ENCODE measurements at places on chromosomes 5 and 9.

DNA sequence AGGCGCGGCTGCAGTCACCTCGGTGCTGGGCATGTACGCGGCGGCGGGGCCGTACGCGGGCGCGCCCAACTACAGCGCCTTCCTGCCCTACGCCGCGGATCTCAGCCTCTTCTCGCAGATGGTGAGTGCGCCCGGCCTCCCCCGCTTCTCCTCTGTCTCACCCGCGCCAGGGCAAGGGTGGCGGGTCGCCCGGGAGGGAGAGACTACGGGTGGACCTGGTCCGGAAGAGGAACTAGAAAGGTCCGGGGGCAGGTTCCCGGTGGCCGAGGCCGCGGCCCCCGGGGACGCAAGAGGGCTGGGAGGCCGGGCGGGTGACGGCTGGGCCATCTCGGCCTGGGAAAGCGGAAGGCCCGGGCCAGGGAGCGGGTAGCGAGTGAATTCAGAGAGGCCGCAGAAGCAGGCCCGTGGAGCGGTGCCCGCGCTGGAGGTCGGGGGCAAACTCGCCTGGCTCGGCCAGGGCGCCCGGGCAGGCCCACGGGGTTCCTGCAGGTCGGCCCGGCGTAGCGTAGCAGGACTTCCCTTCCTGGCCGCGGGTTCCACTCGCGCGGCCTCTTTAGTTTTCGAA is 711 bp downstream of the IRX1 start:
- DNase-seq, result no peak

DNA sequence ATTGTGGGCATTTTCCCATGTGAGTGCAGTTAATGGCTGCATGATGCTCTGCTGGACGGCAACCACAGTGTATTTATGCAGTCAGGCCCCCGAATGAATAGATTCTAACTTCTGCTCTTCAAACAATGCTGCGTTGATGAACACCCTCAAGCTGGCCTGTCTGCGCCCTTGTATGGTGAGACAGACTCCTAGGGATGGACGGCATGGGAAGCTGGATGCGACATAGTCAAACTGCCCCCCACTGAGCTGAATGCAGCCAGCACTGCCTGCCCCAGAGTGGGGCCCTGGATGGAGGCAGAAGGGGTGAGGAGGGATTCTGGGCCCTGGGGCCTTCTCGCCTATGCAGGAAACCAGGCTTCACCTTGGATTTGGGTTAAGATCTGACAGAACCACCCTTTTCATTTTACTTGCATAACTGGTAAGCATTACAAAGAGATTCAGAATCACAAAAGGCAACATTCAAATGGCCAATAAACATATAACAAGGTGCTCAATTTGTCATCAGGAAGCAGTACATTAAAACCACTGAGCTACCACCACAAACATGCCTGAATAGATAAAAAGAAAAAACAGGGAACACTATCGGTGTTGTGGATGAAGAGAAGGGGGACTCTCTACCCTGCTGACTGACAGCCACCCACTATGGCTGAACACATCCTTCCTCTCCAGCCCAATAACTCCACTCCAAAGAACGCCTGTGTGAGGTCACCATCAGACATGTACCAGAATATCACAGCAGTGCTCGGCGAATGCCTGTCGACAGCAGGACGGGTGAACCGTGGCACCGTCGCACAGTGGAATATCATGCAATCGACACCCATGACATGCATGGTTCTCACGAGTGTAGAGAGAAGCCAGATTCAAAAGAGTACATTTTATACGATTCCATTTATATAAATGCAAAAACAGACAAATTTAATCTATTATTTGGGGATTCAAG is 79.1 kb downstream of the RAPGEF1 start:
- no peak for DNase-seq

- no peak for DNase-seq
Measured at GRCh38 chr5:74056789-74057164, 430.8 kb downstream of the ARHGEF28 start.

- no peak for DNase-seq
Measured at GRCh38 chr9:95595721-95596295, 79.0 kb upstream of the PTCH1 start.

- DNase-seq, result peak; percentile 45
Measured at GRCh38 chr9:130660683-130661450, 3.5 kb upstream of the PRDM12 start.

DNA sequence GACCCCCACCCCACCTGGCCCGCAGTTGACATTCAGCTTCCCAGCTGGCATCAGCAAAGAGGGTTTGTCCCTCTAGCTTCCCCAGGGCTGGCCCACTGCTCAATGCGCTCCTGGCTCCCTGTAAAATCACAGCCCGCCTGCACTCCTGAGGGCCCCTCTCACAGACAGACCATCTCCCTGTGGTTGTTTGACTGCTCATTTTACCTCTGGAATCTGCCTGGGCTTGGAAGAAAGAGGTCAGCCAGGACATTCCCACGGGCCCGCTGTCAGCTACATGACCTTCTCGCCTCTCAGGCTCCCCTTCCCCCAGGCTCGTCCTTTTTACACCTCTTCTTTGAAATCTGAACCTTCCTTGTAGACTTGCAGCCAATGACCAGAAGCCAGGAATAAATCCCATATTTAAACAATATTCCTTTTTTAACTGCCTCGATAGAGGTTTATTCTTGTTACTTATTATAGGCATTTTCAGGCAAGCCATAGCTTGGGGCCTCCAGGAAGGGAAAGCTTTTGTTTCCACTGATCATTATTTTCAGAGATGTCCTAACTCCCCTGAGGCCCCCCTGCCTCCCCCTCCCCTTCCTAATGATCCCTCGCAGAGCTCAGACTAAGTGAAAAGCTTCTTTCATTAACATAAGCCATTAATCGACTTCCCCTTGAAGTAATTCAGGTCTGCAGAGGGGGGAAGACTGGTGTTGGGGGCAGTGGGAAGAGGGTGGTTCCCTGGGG is 76.3 kb upstream of the IQGAP2 start:
- DNase-seq, result no peak

GRCh38 chr5:114830114-114830513 is 339.6 kb downstream of the TRIM36 start:
- no peak for DNase-seq

DNA sequence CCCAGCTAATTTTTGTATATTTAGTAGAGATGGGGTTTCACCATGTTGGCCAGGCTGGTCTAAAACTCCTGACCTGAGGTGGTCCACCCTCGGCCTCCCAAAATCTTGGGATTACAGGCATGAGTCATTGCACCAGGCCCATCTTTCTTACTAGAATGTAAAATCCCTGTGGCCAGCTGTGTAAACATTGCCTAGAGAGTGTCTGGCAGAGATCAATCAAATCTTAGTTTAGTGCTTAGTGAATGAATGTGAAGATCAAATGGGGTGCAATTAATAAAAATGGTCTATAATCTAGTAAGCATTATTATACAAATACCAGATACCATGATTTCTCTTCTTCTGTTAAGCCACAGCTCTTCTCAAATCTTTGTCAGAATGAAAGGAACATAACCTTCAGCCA is 289.9 kb downstream of the KCTD16 start:
- no peak for DNase-seq

DNA sequence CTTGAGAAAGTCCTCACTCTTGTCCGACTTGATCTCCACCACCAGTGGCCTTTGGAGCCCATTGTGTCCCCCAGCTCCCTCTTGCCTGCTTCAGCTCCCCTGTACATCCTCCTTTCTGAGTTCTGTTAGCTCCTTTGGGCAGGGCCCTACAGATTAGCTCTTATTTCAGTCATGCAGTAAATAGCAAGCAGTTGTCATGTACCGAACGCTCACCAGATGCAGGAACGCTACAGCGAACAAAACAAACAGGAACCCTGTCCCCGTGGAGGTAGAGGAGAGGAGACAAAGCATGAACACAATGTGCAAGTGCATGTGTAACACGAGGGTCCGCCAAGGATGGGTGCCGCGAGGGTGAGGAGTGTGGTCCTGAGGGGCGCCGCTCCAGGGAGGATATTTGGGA is 111.3 kb downstream of the PDZD2 start:
- no peak for DNase-seq

DNA sequence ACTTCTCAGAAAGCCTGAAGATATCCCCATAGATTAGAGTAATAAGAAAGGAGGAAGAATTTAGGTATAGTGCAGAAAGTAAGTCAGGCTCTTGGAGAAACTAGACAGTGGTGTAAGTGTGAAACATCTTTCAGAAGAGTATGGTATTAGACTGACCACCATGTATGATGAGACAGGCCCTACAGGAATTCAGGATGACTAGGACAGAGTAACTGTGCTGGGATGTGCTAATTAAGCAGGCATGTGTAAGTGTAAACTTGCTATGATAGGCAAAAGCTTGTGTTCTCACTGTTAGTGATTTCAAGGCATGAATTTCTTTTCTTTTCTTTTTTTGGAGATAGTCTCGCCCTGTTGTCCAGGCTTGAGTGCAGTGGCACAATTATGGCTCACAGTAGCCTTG is 70.8 kb downstream of the RAB24 start:
- DNase-seq, result no peak

DNA sequence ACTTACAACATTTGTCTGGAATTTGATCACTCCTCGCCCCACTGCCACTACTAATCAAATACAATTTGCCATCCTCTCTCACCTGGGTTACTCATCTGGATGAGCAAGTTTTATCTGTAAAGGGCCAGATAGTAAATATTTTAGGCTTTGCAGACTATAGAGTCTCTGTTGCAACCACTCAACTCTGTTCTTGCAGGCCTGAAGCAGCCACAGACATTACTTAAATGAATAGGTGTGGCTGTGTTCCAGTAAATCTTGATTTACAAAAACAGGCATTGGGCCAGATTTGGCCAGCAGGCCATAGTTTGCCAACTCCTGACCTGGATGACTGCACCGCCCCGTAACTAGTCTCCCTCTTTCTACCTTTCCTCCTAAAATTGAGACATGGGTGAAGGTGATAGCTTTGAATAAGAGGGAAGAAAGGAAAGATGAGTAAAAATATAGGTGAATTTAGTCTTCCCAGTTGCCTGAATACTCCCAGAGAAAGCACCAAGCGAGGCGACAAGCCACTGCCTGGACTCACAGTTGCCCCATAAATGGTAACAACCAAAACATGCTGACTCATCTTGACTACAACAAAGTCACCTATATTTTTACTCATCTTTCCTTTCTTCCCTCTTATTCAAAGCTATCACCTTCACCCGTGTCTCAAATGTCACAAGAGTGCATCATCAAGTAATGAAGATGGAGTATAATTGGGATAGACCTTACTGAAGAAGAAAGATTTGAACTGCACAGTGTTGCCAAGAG is 32.5 kb upstream of the SCAMP1 start:
- no peak for DNase-seq

GRCh38 chr9:76415731-76416130 is 21.5 kb upstream of the RFK start:
- DNase-seq, result no peak

DNA sequence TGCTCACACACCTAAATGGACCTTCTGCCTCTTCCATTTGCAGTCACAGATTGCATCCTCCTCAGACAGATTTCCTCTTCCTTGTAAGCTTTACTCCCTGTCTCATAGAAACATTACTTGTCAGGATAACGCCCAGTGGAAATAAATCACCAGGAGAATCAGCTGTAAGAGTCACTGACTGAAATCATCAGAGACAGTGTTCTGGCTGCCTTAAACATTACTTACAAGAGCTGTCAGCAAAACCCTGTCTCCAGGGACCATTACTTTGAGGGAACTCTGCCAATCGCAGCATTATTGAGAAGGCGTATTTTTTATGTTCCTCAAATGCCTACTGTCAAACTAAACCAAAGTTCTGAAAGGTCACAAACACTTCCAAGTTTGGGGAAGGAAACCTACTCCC is 5.9 kb downstream of the DPYSL3 start:
- DNase-seq, result no peak

All from HEK293T (cell line).